ENCODE measurements at places on chromosomes 16 and 17. TPM values are rescaled to one million over a fixed set of nuclear protein-coding genes. Genes with fewer than 3 reads are reported as not detected.

Gene CALB2
- not detected for total RNA-seq

Gene GPR142
- not detected for total RNA-seq

DNA sequence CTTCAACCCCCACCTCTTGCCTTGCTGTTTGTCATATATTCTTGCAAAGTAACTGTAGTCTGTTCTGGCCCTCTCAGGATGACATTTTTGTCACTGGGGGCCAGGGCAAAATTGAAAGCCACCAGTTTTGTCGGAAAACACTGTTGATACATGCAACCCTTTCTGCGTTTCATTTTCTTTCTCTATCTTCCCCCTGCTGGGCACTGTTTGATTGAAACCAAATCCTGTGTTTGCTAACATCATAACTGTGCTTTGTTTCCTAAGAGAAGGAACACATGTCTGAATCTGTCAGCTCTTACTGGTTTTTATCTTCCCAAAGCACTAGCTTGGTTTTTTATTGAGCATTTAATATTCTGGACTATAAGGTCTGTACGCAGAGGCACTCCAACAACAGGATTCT, 11.7 kb upstream of the CPPED1 start:
- DNase-seq: no peak
- no peaks in the 10 kb centered on the region for H3K27me3 ChIP-seq
- H3K4me3 ChIP-seq: no peak overlapping the region
- no peaks in the 10 kb centered on the region for H3K4me1 ChIP-seq
- no peak overlapping the region for H3K27ac ChIP-seq

DNA sequence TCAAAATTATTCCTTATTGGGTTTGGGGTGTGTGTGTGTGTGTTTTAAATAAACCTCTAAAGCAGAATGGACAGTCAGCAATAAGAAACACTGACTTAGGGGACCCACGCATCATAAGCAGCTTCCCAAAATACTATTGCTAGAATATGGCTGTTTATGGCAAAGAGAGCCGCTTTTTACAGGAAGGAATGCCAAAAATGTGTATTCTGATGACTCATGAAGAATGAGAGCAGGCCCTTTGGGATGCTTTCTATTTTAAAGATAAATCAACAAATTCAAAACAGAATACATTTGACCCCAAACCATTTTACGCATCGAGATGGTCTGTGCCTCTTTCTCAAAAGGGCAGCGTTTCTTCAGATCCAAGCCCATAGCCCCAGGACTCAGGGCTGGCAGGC, 37.5 kb downstream of the ARHGAP17 start:
- no peak overlapping the region for H3K27ac ChIP-seq
- H3K36me3 ChIP-seq: peaks cover 19% of the 10 kb centered on the region
- no peak for DNase-seq
- peaks cover 8% of the 10 kb centered on the region for H3K4me1 ChIP-seq
- H3K27me3 ChIP-seq: no peaks in the 10 kb centered on the region
- no peak overlapping the region for H3K4me3 ChIP-seq

Gene PRR14
- 87.5 TPM for total RNA-seq

DNA sequence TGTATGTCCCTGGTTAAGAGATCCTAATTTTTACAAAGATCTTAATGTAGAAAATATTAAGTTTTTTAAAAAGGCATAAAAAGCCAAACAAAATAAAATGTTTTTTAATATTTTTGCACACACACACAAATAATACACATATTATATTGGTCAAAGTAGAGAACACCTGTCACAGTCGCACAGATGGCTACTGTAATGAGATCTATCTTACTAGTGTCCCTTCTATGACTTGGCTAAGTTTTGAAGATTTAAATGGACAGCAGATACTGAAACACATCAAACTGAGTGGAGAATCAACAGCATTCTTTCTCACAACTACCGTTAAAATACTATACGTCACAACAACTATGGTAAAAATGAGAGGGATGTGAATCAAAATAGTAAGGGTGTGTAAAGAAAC, 83.4 kb downstream of the HELZ start:
- H3K4me1 ChIP-seq: no peaks in the 10 kb centered on the region
- H3K27me3 ChIP-seq: no peaks in the 10 kb centered on the region
- no peak overlapping the region for H3K27ac ChIP-seq
- no peak overlapping the region for H3K4me3 ChIP-seq
- no peak for DNase-seq
- peaks cover 11% of the 10 kb centered on the region for H3K36me3 ChIP-seq

DNA sequence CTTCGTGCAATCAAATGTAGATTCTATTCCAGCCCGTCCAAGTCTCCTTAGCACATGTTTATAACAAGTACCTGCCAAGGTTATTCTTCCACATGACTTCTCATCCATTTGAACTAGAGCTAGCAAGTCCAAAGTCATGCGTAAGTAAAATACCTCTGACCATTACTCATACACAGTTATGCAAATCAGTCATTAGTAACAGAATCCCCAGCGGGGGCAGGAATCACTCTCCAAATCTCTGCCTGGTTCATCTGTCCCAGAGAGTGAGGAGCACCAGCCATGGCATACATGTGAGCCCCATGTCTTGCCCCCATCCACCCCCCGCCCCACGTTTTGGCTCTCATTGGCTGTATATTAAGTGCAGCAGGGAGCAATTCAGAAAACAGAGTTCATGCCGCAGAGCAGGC, 27.7 kb downstream of the SRL start:
- DNase-seq: no peak
- no peaks in the 10 kb centered on the region for H3K4me1 ChIP-seq
- no peak overlapping the region for H3K27ac ChIP-seq
- no peak overlapping the region for H3K4me3 ChIP-seq
- no peaks in the 10 kb centered on the region for H3K36me3 ChIP-seq

DNA sequence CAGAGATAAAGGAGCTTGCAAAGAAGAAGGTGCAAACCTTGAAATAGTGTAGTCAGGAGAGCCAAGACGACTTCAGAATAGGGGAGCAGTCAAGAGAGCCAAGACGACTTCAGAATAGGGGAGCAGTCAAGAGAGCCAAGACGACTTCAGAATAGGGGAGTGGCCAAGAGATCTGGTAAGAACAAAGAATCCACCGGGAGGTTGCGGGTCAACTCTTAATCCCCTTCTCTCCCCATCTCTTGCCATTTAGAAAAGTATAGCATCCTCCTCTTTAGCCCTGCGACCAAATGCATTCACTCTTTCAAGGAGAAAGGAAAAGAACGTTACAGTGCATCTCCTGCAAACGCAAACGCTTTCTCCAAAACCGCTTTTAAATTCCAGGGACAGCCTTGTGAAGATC, 713 bp downstream of the KNOP1 start:
- H3K36me3 ChIP-seq: peaks cover 6% of the 10 kb centered on the region
- H3K27ac ChIP-seq: peak overlapping the region; percentile 49
- DNase-seq: no peak
- peaks cover 21% of the 10 kb centered on the region for H3K4me1 ChIP-seq

Gene CDRT15
- total RNA-seq: not detected

DNA sequence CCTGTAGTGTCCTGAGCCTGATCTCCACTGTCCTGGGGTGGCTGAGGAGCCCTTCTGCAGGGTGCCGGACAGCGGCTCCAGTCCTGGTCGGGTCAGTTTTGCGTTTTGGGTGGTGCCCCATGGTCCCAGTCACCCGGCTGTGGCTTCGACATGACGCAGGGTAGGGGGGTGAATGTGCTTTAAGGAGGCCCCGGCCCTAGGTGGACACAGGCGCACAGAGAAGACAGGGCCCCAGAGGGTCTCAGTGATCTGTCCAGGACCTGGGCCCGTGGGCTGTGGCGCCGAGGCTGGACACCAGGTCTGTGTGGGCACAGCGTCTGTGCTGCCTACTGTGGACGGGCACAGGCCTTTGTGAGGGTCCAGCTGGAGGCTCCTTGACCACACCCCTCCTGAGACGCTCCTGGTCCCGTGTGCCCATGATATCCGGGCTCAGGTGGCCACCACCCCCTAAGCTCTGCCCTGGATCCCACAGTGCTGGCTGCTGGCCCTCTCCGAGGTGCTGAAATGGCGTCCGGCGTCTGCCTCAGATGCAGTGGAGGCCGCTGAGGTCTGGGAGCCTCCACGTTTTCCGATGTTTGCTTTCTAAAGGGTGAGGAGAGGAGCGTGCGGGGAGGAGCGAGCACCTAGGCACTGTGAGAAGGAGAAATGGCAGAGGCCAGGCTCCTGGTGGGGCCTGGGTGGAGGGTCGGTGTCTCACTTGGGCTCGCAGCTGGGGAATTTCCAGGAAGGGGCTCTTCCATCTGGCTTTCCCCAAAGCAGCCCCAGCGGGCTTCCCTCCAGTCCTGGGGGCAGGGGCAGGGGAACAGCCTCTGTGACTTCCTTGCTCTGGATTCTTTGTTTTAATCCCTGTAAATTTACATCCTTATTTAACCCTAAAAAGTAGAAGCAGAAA, 56.1 kb upstream of the ACSF3 start:
- no peak for DNase-seq
- no peak overlapping the region for H3K27ac ChIP-seq
- H3K36me3 ChIP-seq: no peaks in the 10 kb centered on the region
- no peaks in the 10 kb centered on the region for H3K27me3 ChIP-seq
- H3K4me3 ChIP-seq: no peak overlapping the region
- peaks cover 18% of the 10 kb centered on the region for H3K4me1 ChIP-seq

Gene OTOP2
- not detected for total RNA-seq

DNA sequence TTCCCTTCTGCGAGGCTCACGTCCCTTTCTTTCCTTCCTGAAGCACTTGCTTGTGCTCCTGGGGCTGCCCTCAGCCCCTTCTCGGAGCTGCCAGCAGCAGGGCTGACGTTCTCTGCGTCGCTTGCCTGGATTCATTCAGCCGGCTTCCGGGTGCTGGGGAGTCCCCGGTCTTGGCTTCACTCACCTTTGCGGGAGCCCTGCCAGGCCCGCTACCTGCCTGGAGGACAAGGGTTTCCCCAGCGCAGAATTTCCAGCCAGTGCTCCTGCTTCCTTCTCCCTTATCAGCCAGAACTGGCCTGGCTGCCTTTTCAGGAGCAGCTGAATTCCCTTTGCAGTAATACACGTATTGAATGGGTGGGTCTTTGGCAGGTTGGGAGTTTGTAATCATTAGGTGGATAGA, 22.1 kb upstream of the IL17C start:
- DNase-seq: no peak
- H3K27ac ChIP-seq: no peak overlapping the region
- H3K27me3 ChIP-seq: no peaks in the 10 kb centered on the region
- no peak overlapping the region for H3K4me3 ChIP-seq
- H3K4me1 ChIP-seq: peaks cover 29% of the 10 kb centered on the region

Gene NPIPA3
- total RNA-seq: 1.8 TPM

Gene MILR1
- 0.69 TPM for total RNA-seq

DNA sequence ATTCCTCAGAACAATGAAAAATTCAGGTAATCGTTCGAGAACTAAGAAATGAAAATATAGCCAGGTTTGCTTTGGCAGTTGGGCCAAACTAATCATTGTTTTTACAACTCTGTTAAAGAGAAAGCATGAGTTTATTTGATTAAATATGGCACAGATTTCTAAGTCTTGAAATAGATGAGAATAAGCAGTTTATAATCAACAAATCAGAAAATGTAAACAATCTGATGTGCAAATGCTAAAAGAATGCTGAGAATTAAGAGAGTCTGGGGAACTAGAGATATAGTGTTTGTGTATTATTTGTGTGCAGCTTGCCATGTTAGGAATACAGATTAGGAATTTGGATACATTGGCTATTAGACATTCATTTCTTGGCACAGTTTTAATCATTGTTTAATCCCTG, 212.5 kb downstream of the TANC2 start:
- no peak for DNase-seq
- H3K36me3 ChIP-seq: no peaks in the 10 kb centered on the region
- no peaks in the 10 kb centered on the region for H3K27me3 ChIP-seq
- H3K4me3 ChIP-seq: no peak overlapping the region
- no peak overlapping the region for H3K27ac ChIP-seq
- no peaks in the 10 kb centered on the region for H3K4me1 ChIP-seq

Gene SREBF1
- total RNA-seq: 29.6 TPM

- DNase-seq: peak; percentile 30
- H3K36me3 ChIP-seq: no peaks in the 10 kb centered on the region
- peak overlapping the region; percentile 24 for H3K27ac ChIP-seq
- H3K4me3 ChIP-seq: no peak overlapping the region
- H3K27me3 ChIP-seq: no peaks in the 10 kb centered on the region
These were observed 223.2 kb upstream of the GSE1 start for GRCh38 chr16:85389679-85390470.

Gene CD300E
- not detected for total RNA-seq

GRCh38 chr17:19904924-19905323, 37.2 kb upstream of the ULK2 start:
- H3K36me3 ChIP-seq: peaks cover 35% of the 10 kb centered on the region
- DNase-seq: no peak
- H3K27ac ChIP-seq: no peak overlapping the region
- no peak overlapping the region for H3K4me3 ChIP-seq
- no peaks in the 10 kb centered on the region for H3K4me1 ChIP-seq

- peaks cover 43% of the 10 kb centered on the region for H3K27me3 ChIP-seq
- no peak for DNase-seq
- H3K4me1 ChIP-seq: peaks cover 27% of the 10 kb centered on the region
These were observed at the start of gene MMP25 for GRCh38 chr16:3045758-3046640. MMP25 (plus strand) TSS chr16:3046561; CDS start chr16:3046918, 357 bp downstream.

All from CD8-positive, alpha-beta memory T cell (primary cell).